Astrocyte of the spinal cord (primary cell): ENCODE measurements at places on chromosomes 2 and 18.

GRCh38 chr18:23735021-23735464 lies 45.8 kb downstream of the LAMA3 start:
- DNase-seq, result peak; percentile 52

- no peak for DNase-seq
Measured at GRCh38 chr2:183740241-183740640, 616.0 kb downstream of the NUP35 start.

GRCh38 chr2:24247592-24247991 lies 72.7 kb downstream of the FAM228A start:
- DNase-seq, result no peak

GRCh38 chr2:69741575-69742321 lies at the start of gene ANXA4:
Gene ANXA4, plus strand, starts transcription at chr2:69742134. Its CDS starts 39,432 bp downstream, at chr2:69781566.
- peak; percentile 83 for DNase-seq

GRCh38 chr2:218985021-218985324 lies at the start of gene FEV:
Gene FEV, minus strand, starts transcription at chr2:218985184. Its CDS starts 109 bp downstream, at chr2:218985075.
- DNase-seq, result no peak

DNA sequence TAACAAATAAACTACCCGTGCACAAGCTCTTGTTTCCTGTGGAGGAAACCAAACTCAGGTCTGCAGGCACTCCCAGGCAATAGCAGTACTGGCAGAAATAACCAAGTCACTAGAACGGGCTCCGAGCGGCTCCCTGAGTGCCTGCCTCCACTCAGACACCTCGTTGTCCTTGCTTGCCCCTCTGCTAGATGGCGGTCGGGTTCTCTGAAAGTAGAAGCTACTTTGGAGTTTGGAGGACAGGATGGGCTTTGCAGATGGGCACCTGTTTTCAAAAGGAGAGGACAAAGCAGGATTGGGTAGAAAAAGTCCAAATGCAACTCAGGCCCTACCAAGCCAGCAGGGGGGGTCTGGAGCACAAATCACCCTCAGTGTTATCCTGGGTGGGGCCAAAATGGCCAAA lies 136.4 kb downstream of the LRRC30 start:
- DNase-seq, result no peak

- DNase-seq, result no peak
Measured at GRCh38 chr2:44126106-44126797, 42.4 kb upstream of the PPM1B start.

GRCh38 chr2:60357996-60358395 lies 195.5 kb downstream of the BCL11A start:
- DNase-seq, result no peak

GRCh38 chr2:28342081-28342967 lies 50.3 kb upstream of the FOSL2 start:
- DNase-seq, result peak; percentile 95

DNA sequence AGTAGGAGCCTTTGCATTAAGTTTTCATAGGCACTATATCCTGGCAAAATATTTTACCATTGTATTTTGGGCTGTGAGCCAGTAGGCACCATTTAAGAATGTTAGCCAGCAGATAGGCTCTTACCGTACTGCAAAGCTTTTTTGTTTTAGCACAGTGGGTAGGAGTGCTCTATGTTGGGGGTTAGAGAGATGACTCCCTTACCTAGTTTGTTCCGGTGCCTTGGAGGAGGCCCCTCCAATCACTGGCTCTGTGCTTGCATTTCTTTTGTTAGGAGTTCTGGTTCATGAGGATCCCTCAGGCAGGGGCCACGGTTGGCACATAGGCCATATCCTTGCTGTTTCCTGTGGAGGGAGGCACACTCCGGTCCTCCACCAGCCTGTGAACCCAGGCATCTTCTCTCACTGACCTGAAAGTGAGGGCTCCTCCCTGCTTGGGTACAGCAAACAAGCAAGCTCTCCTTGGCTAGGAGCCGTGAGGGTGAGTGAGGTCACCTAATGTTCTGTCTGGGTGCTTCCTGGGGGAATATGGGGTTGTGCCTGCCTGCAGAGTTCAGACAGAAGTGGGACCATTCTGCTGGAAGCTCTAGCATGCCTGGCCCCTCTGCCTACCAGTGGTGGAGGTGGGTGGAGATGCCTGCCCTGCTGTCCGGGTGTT lies 29.8 kb downstream of the LTBP1 start:
- no peak for DNase-seq

DNA sequence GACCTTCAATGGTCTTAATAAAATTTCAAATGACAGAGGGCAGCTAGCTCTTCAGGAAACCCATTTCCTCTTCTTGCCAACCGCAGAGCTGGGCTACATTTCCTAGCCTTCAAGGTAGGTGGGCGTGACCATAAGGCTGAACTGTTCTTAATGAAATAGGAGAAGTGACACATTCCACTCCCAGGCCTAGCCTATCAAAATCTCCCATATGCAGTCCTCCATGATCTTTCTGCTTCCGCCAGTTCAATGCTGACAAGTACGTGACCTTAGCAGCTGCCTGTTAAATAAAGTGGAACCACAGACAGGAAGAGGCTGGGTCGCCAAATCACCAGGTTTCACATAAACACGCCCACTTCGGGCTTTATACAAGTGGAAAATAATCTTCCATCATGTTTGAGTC lies 13.2 kb downstream of the SERPINE2 start:
- no peak for DNase-seq

- DNase-seq, result no peak
Measured at GRCh38 chr18:60162388-60162787, 210.2 kb downstream of the MC4R start.

DNA sequence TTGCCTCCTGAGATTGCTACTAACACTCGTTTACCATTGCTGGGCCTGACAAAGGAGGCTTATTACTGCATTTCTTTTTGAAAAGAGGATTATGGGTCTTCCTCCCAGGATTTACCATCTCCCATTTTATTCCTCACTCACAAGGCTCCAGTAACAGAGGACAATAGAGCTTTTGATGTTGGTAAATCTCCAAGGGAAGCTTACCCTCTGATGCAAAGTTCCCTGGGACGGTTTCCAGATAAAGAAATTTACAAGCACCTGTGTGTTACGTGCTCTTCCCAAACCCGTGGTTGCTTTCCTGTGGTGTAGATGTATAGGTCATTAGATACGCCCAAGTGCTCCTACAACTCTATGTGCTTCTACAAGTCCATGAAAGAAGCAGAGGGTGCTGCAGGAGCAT lies 17.1 kb downstream of the VSNL1 start:
- no peak for DNase-seq

DNA sequence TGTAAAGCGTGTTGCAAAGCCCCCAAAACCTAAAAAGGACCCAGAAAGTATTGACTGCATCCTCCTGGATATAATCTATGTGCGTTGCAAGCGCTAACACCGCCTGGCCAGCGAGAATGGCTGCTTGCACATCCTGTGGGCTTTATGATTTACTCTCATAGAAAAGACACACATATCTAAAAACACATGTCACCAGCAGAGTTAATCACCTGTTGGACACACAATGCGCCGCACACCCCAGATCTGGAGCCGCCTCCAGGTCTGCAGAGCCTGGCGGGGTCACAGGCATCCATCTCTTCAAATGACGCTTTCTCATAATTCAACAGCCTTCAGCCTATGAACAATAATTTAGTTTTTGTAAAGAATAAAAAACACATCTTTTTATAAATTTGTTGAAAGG lies 186.5 kb downstream of the RTP5 start:
- DNase-seq, result no peak

DNA sequence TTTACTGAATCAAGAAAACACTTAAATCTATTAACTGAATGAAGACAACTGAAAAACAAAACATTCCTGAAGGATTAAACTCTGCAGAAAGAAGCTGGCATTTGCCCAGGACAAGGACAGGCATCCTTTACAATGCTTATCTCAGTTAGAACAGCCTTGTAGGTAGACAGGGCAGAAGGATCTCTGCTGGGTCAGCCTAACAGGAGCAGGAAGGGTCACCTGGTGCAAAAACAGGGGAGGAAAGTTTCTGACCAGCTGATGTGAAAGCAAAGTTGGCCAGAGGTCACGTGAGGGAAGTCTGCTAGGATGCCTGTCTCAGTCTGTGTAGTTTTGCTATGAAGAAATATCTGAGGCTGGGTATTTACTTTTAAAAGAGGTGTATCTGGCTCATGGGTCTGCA lies 348.6 kb downstream of the ANAPC1 start:
- DNase-seq, result peak; percentile 54

DNA sequence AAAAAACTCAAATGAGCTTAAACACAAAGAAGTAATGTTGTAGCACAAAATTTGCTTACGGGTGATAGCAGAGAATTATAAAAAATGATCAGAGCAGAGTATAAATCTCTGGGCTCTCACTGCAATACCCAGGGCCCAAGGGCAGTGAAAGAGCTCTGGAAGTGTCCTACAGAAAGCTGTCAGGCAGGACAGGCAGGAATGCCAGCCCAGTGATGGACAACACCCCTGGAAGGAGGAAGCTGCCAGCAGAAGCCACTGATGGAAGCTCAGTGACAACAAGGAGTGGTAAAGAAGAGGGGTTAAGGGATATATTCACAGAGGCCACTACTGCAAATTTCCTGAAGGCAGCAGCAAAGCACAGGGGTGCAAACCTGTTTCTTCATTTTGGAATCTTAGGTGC lies 214.9 kb downstream of the L3MBTL4 start:
- no peak for DNase-seq

- no peak for DNase-seq
Measured at GRCh38 chr18:59724103-59724502, 26.9 kb upstream of the CCBE1 start.

DNA sequence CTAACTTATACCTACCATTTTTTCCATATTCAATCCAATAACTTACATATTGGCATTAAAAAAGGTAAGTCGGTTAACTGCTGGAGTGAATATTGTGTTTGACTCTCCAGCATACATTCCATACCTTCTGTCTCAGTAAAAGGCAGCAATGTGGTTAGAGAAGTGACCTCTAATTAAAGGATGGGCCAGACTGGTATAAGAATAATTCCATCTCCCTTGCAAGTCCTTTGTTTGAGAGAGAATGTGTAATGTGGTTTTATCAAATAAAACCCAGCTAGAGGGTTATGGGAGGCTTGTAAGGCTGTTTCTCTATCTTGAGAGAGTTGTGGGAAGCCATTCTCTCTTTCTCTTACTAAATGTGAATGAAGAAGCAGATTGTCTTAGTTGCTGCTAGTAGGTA lies 289.3 kb upstream of the TCF4 start:
- DNase-seq, result no peak

DNA sequence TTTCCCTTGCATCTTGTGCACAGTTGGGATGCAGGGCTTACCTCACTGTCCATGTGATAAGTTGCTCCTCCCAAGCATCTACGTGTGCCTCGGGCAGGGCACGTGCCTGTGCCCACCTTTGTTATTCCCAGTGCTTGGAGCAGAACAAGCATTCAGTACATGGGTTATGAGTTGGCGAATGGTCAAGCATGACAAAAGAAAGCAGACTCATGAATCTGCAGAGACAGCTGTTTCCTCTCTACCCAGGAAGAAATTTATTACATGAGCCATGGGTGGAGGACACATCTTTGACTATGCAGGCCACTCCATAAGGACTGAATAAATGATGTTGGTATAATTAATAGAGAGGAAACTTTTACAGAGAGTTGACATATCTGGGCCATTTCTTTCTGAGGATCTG lies 127.8 kb downstream of the TPGS2 start:
- DNase-seq, result no peak

GRCh38 chr2:120740765-120741524 lies 5.3 kb downstream of the GLI2 start:
- DNase-seq, result peak; percentile 40

DNA sequence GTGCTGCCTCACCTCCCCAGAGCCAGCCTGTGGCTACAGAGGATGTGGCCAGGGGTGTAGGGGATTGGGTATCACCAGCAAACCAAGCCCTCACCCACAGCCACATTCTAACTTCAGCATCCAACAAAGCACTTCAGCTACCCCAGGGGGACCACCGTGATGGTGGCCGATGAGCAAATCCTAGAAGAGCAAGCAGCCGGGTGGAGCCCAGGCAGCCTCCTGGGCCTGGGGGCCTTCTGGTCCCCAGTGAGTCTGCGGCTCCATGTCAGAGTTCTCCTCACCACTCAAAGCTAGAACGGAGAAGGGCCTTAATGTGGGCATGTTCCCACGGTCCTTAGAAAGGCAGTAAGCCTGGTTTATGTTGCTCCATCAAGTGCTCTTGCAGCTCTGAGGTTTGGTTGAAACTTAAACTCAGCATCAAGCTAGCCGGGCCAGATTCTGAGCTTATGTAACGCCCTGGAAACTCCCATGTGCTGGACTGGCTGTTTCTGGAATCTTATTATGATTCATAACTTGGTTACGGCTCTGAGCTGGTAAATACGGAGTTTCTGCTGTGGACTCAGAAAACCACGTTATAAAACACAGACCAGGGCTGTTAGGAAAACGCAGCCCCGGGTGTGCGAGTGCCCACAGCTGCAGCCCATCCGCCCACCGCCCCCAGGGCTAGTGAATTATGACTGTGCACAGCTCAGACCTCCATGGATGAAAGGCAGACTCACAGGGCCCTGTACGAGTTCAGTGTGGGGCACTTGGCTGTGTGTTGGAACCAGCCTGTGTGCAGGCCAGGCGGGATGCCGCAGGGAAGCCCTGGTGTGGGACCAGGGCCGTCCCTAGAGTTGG lies 99.8 kb downstream of the SEPTIN10 start:
- DNase-seq, result peak; percentile 83

DNA sequence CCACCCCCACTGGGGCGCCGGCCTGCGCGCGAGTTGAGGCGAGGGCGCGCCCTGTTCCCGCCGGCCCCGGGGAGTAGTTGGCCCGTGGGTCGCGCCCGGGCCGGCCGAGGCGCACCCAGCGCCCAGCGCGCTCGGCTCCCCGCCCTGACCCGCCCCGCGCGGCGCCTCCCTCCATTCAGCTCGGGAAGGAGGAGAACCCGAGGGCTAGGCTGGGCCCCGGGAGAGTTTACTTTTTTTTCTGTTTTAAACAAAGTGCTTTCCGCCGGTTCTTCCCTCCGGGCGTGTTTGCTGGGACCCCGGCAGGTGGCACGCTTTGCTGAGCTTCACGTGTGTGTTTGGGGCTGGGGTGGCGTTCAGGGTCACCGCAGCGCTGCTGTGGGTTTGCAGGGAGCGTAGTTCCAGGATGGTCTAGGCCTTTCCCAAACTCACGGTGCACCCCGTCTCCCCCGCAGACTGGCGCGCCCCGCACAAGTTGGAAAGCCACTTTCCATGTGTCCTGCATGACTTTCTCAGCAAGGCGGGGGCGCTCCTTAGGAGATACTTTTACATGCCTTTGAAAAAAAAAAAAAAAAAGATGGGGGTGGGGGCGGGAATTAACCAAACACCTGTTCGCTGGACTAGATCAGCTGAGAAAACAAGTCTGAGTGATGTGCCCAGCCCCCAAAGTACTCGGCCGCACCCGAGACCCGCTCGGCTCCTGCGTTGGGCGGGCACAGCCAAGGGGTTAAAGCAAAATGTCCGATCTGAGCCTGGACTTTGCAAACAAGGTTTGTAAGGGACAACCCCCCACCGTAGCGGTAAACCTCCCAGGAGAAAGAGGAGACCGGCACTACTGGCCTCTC lies 825 bp downstream of the ITGA6 start:
- DNase-seq, result peak; percentile 37

- peak; percentile 76 for DNase-seq
Measured at GRCh38 chr2:54015798-54016699, 45.3 kb upstream of the PSME4 start.

GRCh38 chr2:65358678-65359400 lies 73.6 kb downstream of the SPRED2 start:
- DNase-seq, result no peak

- peak; percentile 6 for DNase-seq
Measured at GRCh38 chr18:34738175-34738894, 28.2 kb downstream of the DTNA start.
